ENCODE measurements at places on chromosomes 1 and 21.

- DNase-seq, result no peak
These were observed 14.8 kb upstream of the ZNF669 start for GRCh38 chr1:247118946-247119446.

DNA sequence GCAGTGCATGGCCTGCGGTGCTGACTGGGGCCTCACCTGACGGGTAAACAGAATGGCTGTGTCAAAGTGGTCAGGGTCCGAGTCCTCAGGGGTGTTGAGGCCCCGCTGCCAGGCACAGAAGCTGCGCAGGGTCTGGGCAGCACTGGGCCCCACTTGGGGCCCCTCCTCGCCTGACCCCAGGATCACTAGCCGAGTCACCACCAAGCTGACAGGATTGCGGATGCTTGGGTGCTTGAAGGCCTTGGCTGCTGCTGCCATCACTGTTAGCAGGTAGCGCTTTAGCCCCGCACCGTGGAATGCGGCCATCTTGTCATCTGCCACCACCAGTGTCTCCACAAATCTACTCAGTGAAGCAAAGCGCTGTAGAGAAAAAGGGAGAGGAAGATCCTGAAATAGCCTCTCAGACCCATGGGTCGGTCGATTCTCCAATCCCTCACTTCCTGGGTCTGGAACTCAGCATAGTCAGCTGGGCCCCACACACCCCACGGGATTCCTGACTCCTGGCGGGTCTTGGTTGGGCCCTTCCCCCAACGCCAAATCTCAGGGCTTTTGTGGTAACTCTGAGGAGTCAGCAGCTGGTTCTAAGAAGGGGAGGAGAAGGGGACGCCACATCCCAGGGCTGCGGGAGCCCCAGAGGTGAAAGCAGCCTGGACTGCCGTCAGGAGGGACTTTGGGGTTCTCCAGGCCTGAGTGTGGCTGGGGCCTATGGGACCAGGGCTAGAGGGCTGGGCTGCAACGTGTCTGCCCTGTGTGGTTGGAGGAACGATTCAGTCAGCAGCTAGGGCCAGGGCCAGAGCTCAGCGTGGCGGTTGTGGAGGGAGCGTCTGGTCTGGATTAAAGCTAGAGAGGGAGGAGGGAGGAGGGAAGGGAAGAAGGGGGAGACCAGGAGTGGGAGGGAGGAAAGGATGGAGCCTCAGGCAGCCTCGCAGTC, 2.1 kb downstream of the ADAMTS4 start:
- no peak for DNase-seq

- no peak for DNase-seq
These were observed 145.7 kb upstream of the BARHL2 start for GRCh38 chr1:90862782-90863181.

GRCh38 chr1:153685544-153686340, 7.3 kb downstream of the NPR1 start:
- DNase-seq, result peak; percentile 58

DNA sequence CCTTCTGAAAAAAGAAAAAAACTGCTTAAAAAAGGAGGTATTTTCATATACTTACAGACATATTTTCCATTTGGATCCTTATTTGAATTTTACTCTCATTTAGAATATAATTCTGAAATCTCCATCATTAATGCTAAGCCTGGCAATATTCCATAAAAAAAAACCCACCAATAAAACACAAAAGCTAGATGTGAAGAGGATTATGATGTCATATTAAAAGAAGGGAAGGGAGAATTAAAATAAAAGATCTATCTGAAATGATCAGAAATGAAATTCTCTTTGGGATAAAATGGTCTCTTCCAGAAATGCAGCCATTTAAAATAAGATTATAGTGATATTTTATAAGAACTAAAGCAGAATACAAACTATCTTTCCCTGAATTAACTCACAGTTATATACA, 206.7 kb upstream of the CAMK1G start:
- no peak for DNase-seq

- no peak for DNase-seq
These were observed 201.7 kb downstream of the CRB1 start for GRCh38 chr1:197469620-197470210.

- DNase-seq, result peak; percentile 78
These were observed 709 bp downstream of the ZNF644 start for GRCh38 chr1:91020967-91021685.

DNA sequence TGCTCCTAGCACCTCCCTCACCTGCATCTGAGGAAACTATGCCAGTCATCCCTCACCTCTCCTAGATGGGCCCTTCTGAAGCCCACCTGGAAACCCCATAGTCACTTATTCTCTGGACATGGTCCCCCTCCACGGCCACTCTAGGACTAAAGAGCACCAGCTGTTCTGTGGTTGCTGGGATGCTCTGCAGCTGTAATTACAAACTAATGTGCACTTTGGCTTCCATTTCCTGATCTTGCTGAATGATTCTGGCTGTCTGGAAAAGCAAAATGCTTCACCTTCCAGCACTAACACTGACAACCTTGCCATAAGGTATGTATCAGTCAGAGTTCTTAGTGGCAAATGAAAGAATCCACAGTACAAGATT, 48.7 kb upstream of the PSEN2 start:
- DNase-seq, result no peak

- no peak for DNase-seq
These were observed 2.1 kb downstream of the GSTM4 start for GRCh38 chr1:109657970-109658369.

DNA sequence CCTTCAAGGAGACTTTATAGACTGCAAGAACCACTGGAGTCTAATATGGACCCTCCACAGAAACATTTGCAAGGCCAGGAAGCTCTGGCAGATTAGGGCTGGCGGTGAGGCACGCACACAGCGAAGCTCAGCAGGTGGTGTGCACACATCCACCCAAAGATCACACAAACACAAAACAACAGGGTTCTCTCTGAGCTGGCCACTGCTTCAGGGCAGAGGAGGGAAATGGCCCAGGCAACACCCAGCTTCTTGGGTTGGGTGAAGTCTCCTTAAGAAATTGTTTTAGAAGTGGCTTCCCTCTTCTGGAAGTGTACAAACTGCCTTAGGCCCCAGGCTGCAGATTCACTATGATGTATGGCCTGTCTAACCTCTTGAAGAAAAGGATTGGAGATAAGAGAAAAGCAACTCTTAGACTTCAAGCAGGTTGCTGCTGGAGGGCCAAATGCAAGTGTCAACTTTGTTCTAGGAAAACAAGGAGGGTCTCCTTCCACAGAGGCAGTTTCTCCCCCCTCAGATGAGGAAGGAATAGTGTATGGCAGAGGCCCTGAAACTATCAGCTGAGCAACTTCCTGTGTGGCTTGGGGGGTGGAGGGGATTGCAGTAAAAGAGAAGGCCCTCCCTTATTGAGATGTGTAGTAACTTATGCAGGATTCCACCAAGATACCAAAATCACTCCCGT, 2.0 kb downstream of the RCSD1 start:
- peak; percentile 67 for DNase-seq

DNA sequence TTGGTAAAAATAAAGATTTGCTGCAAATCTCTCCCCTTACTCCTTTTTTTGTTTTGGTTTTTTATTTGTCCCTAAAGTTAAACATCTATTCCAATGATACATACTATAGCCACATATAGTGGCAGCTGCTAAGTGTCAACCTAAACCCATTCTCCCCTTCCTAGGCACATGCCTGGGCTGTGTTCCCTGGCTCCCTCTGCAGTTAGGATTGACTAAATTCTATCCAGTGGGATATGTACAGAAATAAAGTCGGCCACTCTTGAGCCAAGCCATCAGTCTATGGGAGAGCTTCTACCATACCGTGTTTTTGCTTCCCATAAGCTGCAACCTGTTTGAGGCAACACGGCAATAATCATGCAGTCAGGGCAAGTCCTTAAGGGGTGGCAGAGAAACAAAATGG, 23.6 kb downstream of the MCOLN3 start:
- DNase-seq, result no peak

DNA sequence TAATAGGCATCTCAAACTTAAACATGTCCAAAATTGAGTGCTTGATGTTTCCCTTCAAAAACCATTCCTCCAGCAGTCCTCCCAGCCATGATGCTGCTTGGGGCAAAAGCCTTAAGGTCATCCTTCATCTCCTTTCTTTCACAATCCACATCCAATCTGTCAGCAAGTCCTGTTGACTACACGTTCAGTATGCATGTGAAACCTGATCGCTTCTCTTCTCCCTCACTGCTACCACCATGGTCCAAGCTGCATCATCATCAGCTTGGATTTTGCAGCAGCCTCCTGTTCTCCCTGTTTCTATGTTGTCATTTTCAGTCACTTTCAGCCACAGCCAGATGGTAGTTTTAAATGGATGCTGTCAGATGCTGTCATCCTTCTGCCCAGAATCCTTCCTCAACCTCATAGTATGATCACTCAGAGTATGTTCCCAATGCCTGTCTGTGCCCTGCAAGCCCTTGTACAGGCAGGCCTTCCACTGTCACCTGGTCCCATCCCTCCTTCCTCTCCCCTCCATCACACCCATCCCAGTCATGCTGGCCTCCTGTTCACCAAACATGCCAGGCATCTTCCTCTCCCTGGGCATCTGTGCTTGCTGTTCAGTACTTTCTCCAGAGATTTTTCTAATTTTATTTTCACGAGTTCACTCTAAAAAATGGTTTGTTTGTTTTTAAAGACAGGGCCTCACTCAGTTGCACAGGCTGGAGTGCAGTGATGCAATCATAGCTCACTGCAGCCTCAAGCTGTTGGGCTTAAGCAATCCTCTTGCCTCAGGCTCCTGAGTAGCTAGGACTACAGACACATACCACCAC, 66.0 kb downstream of the SYDE2 start:
- DNase-seq, result no peak

DNA sequence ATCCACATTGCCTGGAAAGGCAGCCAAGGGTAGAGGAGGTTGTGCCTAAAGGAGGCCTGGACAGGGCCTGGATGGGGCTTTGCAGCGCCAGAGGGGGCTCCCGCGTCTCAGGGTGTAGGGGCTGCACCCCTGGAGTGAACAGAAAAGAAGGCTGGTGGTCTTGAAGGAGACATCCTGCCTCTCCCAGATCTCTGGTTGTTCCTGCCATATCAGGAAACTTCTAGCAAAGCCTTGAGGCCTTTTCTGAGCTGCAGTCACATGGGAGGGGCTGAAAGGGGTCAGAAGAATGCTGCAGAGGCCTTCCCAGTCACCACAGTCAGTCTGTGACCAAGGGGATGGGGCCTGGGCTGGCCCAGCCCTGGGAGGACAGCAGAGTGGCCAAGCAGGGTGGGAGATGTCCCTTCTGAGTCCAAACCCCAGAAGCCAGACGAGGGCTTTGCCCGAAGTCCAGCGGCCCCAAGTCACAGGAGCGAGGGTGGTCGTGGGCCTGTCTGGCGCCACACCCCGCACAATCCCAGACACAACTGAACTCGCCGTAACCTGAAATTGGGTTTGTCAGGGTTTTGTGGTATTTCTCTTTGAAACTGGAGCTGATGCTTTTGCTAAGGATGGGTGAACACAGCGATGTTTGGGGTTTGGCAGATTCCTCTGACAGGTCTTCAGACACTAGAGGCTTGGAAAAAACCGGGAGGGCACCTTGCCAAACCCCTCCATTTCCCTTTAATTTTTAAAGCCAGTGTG, 29.6 kb downstream of the SIM2 start:
- DNase-seq, result no peak

GRCh38 chr1:226863446-226863845, 7.0 kb upstream of the PSEN2 start:
- DNase-seq, result no peak

DNA sequence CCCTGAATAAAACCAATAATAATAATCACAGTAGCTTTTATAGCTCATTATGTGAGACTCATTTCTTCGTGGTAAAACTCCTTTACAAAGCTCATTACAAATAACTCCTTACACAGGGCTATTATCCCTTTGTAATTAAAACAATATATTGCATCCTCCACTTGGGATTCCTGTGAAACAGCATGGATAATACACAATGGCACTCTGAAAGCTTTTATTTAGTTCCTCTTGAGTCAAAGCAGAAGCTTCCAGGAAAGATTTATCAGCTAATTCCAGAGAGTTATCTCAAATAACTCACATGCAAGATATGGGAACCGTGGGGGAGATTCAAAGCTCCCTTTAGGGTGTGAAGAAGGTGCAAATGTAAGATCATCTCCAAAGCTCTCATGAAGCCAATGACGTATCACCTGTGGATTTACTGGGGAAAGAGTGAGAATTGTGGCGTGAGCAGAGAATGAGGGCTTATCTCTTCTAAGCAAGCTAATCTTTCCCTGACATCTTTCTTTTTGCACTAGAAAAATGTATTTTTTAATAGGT, 60.4 kb upstream of the GJA5 start:
- no peak for DNase-seq

DNA sequence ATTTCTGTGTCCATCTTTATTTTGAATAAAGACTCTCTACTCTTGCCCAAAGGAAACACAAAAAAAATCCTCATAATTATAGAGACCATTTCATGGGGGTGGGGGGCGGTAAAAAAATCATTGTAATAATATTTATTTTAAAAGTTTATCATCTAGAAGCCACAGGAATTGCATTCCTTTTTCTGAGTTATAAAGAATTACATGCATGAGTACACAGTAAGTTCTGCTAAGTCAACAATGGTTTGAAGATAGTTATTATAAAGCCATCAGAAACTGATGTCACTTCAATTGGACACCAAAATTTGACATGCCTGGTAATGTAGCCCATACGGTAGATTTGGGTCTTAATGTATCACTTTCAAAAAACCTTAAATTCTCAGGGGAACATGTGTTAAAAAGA, 478.1 kb upstream of the NR5A2 start:
- no peak for DNase-seq

- no peak for DNase-seq
These were observed 1.2 kb downstream of the HSPG2 start for GRCh38 chr1:21935891-21936365.

DNA sequence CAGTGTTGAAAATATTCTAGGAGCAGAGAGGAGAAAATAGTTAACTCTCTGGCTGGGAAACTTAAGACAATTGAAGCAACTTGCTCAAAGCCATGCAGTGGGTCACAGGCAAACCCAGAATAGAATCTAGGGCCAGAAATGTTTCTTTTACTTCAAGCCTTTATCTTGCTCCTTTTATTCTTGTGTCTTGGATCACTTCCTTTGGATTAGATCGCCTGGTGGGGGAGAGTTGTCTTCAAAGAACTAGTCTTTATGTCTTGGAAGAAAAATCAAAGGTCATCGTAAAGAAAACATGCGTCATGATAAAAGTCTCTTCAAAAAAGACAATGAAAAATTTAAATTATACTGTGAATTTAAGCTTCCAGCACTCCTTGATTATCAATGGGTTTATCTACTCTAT, 493.6 kb upstream of the USP24 start:
- no peak for DNase-seq

Data from natural killer cell treated with Interleukin-12 subunit alpha and Interleukin-12 subunit beta and Interleukin-15 and Interleukin-18, amount 100 ng/mL, for 72 hours (primary cell).